AG04449 (cell line): ENCODE measurements at places on chromosomes 4 and X.

- DNase-seq, result no peak
Measured at GRCh38 chrX:42824541-42824940, 46.6 kb upstream of the PPP1R2C start.

- DNase-seq, result no peak
Measured at GRCh38 chr4:36551697-36552214, 270.3 kb downstream of the DTHD1 start.

DNA sequence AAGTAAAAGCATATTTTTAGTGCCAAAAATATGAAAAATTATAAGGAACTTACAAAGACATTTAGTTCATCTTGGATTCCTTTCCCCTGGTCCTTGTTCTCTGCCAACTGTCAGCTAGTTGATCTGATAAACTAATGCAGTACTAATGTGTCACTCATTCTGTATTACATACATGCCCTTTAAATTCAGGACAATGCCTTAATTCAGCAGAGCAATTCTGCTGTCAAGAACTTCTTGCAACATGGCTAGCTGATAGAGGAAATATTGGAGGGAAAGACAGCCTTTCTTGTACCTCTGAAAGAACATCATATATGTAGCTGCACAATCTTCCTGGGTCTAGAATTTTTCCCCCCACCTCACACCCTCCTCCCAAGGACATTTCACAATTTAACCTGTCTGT is 480.1 kb downstream of the RPA4 start:
- no peak for DNase-seq

DNA sequence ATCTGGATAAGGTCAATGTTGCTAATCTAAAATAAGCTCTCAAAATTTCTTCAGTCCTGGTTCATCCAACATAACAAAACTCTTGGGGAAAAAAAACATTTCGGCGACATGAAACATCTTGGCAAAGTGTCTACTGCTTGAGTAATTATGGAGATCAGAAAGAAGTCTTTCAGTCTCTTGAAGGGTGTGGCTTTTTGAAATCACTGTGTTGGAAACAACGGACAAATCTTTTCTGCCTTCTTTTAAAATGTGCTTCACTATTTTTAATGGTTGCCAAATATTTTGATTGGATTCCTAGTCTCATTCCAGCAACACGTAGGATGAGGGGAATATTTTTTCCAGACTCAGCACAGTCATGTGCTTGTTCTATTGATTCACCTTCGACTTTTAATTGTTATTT is 138.6 kb downstream of the KLHL8 start:
- DNase-seq, result no peak

DNA sequence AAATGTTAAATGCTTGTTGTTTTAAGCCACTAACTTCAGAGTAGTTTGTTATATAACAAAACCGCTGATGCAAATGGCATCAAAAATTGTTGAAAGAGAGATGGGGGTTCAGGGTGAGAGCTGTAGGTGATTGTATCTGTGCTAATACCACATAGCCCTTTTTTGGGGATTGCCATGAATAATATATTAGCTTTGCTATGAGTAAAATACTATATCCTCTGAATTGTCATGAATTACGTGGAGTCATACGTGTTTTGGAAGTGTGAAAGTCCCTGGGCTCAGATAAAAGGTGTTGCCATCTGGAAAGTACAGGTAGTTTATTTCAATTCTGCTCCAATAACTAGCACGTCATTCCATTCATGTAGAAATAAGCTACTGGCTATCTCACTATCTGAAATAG is 30.6 kb downstream of the DYNLT3 start:
- no peak for DNase-seq

DNA sequence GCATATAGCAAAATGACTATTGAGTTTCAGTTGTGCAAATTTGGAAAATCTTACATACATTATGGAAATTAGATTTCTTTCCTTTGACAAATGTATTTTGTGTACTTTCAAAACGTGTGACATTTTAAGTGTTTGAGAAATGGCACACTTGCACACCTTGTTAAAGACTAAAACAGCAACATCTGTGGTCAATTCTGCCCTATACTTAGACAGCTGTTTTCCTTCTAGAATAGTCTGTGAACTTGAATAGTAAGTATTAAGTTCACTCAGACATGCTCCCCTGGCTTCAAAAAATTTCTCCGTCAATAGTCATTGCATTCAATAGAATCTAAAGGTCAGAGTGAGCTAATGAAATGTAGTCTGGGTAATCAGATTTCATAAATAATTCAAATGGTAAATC is 21.7 kb upstream of the TBC1D9 start:
- DNase-seq, result no peak

- DNase-seq, result no peak
Measured at GRCh38 chr4:83269256-83269655, 15.3 kb downstream of the COQ2 start.

DNA sequence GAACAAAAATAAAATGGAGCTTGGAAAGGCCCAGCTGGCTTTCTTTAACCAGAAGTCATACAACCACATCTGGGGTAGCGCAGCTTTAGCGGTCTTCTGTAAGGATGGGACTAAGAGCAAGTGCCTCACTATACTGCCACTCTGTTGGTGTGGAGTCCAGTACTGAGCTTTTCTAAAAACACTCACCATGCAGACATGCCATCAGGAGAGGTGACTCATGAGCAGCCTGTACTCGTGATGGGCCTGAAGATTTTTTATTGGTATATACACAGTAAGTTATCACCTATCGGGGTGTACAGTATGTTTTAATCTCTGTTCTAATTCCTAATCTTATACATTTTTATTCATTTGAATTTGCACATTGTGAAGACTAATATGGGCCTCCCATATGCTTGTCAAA is 9.6 kb downstream of the PPP3CA start:
- no peak for DNase-seq
